ENCODE measurements at places on chromosomes 2 and 18.

DNA sequence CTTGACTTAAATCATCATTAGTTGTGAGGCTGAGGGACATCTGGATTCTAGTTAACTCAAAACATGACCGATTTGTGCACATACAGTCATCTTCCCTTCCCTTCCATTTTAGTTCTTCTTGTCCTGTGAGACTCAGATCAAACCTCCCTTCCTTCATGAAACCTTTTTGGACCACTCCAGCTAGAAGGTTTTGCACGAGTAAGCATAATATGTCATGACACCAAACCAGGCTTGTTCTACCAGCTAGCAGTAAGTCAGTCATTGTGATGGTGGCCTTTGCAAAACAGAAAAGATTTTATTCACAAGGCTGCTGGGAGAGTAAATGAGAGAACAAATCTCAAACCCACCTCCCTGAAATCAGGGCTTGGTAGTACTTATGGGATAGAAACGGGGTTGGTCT lies 14.3 kb downstream of the PPP1R1C start:
- DNase-seq: no peak

DNA sequence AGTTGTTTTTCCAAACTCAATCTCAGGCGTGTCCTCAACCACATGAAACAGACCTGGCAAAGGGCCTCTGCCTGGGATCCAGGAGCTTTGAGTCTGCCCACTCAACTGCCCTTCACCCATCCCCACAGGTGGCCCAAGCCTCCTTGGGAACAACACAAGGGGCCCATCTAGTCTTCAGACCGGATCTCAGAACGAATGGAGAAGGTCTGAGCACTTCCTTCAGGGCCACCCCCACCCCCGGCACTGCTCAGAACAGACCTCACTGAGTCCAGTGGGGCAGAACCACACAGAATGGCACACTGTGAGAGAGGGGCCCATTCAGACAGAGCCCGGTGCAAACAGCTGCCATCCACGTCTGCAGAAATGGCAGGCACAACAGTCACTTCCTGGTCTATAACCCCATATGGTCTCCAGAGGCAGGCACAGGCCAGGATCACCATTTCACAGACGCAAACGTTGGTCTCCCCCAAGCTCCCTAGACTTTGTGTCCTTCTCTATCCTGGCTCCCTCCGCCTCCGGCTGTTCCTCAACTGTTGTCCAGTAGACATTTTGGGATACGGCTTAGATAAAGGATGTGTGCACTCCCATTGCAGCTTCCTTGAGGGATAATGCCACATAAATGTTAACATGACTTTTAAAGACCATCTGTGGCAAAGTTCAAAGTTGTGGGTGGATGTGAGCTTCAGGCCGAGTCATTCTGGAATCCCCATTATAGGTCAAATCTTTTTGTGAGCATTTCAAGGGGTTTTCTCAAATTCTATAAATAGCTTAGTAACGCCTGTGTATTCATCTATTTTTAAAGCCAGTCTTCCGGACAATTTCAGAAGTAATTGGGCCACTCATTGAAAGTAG lies 149.7 kb downstream of the SMAD7 start:
- DNase-seq: no peak

- no peak for DNase-seq
These were observed 313.2 kb downstream of the GBX2 start for GRCh38 chr2:235855011-235855410.

- no peak for DNase-seq
These were observed 129.2 kb downstream of the COMMD1 start for GRCh38 chr2:62034715-62035114.

DNA sequence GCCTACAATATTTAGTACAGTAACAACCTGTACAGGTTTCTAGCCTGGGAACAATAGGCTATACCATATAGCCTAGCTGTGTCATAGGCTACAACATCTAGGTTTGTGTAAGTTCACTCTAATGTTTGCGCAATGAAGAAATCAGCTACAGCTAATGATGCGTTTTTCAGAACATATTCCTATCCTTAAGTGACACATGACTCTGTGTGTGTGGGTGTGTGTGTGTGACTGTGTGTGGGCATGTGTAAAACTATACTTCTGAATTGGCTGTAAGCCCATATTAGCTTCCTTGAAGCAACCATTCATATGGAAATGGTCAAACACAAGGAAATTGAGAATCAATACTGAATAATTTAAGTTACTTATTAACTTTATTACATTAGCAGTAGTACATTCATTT lies 120.8 kb upstream of the SULT1C3 start:
- DNase-seq: no peak

- DNase-seq: no peak
These were observed 108.6 kb upstream of the CCDC150 start for GRCh38 chr2:196530910-196531309.

DNA sequence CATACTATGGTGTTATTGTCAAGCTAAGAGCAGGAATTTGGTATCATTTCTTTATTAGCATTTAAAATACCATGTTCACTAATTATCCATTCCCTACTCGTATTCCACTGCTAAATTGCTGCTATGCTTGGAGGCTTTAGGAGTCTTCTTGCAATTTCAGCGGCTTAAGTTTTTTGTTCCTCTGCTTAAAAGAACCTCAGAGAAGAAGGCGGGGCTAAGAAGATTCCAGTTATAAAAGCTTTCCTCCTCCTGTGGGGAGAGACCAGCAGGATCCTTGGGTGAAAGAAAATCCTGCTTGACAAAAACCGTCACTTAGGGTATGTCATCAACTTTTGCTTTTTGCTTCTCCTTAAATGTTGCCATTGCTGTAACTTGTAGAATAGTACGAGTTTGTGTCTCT lies at the start of gene TRPM8:
TRPM8 (plus strand) TSS at position 258 of the 400 bp plus-strand sequence. CDS start 9,165 bp downstream, outside the sequence.
- DNase-seq: no peak

GRCh38 chr2:58644451-58644850 lies 403.3 kb upstream of the FANCL start:
- DNase-seq: no peak

GRCh38 chr18:57846258-57846657 lies 43.1 kb upstream of the ATP8B1 start:
- DNase-seq: no peak

DNA sequence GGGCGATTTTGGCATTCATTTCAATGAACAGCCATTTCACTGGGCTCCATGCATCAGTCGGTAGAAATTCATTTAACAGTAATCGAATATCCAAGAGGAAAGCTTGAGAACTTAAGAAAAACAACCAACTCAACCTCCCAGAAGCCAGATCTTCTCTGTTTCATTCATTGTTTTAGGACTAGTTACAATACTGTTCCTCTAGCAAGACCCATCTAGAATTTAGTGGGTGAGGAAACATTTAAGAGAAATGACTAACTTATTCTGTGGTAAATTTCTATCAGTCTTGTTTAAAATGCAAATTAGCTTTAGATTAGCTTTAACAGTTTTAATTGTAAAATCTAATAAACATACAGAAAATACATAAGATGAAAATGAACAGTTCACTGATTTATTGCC lies 81.4 kb upstream of the SMAD7 start:
- DNase-seq: no peak

- DNase-seq: no peak
These were observed 44.9 kb upstream of the ID2 start for GRCh38 chr2:8636721-8637636.

DNA sequence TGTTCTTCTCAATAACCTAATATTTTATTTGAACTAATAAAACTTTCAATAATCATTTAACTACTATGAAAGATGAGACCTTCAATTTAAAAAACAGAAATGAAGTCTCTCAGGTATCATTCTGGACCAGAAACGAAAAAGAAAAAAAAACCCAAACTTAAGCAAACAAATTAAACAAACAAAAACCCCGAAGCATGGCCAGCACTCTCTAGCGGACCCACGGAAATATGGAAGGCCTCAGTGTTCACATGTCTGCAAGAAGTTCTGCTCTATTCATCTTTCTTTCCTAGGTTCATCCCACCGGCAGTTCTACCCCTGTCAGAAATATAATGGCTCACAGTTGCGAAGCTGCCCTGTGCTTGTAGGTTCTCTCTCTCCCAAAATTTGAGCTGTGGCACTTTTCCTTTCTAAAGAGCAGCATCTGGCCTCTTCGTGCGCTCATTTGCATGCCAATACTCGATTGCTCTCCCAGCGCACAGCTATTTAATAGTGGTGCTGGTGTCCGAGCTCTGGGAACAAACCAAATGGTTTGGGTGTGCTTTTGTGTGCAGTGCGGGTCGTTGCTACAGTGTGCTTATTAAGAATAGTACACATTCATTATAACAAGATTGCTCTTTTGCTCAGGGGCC lies 129.0 kb upstream of the ZEB2 start:
- DNase-seq: no peak

DNA sequence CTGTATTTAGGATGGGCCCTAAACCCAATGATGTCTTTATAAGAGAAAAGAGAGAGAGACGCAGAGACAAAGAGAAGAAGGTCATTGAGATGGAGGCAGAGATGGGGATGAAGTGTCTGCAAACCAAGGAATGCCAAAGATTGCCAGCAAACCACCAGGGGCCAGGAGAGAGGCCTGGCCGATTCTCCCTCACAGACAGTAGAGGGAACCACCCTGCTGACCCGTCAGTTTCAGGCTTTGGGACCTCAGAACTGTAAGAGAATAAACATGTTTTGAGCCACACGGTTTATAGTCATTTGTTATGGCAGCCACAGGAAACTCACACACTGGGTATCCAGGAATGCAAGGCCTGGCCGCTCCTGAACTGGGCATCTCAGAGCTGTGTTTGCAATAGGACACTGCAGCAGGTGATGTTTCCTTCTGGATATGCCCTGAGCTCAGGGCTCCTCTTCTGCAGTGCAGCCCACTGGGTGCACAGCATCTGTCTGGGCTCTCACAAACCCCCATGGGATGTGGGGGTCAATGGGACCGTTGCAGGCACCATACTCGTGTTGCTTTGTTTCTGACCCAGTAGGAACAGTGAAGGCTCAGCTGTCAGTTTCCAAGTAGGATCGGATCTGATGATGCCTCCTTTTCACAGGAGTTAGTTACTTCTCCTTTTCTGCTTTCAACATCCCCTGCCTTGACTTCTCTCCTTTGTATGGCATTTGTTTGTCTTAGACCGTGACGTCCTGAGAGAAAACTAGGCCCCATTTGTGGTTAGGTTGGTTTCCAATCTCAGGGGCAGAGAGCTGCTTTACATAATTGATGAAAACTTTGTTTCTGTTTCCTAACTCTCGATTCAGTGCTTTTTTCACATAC lies 20.8 kb downstream of the PTPN18 start:
- DNase-seq: no peak

DNA sequence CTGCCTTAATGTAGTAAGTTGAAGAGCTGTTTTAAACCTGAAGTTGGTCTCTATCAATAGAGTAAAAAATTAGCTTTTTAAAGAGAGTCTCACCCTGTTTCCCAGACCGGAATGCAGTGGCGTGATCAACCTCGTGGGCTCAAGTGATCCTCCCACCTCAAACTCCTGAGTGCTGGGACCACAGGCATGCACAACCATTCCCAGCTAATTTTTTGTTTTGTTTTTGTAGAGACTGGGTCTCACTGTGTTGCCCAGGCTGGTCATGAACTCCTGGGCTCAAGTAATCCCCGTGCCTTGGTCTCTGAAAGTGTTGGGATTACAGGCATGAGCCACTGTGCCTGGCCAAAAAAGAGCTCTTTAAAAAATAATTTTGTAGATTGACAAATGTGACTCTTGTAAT lies 40.3 kb downstream of the CRIM1 start:
- DNase-seq: no peak

DNA sequence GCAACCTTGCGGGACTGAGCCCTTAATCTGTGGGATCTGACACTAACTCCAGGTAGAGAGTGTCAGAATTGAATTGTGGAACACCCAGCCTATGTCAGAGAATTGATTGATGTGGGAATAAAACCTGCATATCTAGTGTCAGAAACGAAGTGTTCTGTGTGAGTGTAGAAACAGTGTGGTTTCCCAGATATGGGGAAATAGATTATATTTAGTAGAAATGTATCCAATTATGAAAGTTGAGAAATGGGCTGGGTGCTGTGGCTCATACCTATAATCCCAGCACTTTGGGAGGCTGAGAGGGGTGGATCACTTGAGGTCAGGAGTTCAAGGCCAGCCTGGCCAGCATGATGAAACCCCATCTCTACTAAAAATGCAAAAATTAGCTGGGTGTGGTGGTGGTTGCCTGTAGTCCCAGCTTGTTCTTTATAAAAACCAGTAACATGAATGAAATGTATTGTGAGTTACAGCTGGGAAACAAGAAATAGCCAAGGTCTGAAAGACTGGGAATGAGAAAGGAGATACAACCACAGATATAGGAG lies 4.3 kb upstream of the TP53I3 start:
- no peak for DNase-seq

- no peak for DNase-seq
These were observed 54.6 kb upstream of the GPR17 start for GRCh38 chr2:127591221-127591923.

DNA sequence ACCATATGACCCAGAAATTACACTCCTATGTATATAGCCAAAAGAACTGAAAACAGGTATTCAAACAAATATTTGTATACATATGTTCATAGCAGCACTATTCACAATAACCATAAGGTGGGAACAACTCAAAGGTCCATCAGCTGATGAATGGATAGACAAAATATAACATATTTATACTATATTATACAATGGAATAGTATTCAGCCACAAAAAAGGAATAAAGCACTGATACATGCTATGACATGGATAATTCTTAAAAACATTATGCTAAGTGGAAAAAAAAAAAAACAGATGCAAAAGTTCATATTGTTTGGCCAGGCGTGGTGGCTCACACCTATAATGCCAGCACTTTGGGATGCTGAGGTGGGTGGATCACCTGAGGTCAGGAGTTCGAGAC lies 52.0 kb downstream of the SLC25A12 start:
- no peak for DNase-seq

GRCh38 chr2:168811696-168812095 lies 9.3 kb downstream of the NOSTRIN start:
- DNase-seq: no peak

- DNase-seq: no peak
These were observed 22.7 kb upstream of the MYO1B start for GRCh38 chr2:191222507-191222906.
